ENCODE measurements at places on chromosomes 7 and 10.
A peak's percentile ranks its signal among the peaks of the same experiment; 100 is the strongest.

GRCh38 chr10:28680358-28680752 lies 3.0 kb downstream of the BAMBI start:
- DNase-seq, result no peak

DNA sequence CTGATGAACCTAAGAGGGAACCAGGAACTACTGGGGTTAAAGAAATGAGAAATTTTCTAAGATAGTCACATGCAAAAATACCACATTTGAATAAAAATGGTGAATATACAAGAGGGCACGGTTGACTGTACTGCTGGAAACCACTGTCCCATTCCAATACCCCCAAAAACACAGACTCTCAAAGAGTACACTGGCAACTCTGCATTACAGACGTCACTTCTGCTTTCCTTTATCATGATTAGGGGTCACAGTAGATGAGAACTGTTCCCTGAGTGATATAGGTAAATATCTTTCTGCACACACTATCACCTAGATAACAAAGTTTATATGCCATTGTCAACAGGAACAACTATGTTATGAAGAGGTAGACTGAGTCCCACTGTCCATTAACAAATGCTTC lies 69.5 kb downstream of the RAPGEF5 start:
- DNase-seq, result no peak

GRCh38 chr7:151051108-151051507 lies 2.8 kb downstream of the ASIC3 start:
- no peak for DNase-seq

- no peak for DNase-seq
These were observed 100.4 kb downstream of the WDR37 start for GRCh38 chr10:1156616-1156886.

DNA sequence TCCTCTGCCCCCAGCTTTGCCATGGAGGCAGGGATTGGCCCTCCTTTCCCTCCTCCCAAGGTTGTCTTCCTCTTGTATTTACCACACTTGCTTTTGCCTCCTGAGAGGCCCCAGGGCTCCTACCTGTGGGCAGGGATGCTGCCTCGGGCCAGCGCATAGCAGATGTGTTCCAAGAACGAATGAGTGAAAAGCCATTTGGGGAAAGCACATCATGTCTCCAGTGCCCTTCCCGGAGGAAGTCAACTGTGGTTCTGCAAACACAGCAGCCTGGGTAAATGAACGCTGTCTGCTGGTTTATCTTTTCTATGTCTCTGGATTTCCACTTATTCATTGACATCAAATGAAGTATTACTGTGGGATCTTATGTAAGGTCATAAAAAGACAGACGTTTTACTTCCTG lies 161.7 kb downstream of the FANK1 start:
- no peak for DNase-seq

DNA sequence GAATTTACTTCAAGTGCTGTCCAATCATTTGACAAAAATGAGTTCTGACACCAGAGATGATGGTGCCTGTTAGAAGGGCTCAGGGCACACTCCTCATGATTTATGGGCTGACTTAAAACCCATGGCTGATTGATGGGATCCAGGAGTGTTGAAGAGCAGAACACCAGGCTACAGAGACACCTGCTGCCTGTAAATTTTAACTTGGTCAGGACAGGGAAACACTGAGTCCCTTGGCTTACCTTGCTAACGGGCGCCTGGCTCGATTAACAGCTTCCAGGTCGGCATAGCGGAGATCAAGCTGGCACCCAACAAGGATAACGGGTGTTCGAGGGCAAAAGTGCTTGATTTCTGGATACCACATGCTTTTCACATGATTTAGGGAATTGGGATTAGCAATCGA lies 51.4 kb downstream of the RHOBTB1 start:
- DNase-seq, result no peak

DNA sequence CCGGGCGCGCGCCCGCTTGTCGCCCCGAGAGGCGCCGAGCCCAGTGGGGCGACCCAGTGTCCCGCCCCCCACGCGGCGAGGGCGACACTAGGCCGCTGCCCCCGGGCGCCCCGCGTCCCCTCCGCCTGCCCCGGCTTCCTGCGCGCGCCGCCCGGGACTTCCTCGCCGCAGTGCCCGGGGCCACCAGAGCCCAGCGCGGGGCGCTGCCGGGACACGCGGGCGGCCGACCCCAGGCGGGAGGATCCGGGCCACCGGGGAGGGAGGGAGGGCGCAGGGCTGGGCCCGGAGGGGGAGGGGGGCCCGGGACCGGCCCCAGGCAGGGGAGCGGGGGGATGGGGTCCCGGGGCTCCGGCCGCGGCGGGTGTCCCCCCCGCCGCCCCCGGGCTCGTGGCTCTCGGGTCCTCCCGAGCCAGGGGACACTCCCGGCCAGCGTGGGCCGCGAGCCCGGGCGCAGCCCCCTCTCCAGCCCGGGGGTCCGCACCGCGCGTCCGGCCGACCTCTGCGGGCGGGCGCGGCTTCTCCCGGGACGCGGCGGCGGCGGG lies 435 bp upstream of the PWWP2B start:
- DNase-seq, result peak; percentile 64

- no peak for DNase-seq
These were observed 288.7 kb downstream of the WDR37 start for GRCh38 chr10:1344846-1345245.

DNA sequence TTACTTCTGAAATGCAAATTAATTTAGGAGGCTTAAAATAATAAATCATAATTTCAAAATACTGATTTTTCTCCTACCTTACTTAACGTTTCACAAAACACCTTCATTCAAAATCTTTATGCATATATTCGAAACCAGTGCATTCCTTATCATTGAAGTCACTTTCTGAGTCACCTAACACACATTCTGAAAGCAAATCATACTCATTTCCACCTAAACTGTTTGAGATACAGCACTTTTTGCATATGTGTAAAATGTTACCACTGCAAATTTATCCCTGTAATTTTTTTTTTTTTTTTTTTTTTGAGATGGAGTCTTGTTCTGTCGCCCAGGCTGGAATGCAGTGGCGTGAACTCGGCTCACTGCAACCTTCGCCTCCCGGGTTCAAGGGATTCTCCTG lies 15.7 kb downstream of the PPP3CB start:
- DNase-seq, result no peak

DNA sequence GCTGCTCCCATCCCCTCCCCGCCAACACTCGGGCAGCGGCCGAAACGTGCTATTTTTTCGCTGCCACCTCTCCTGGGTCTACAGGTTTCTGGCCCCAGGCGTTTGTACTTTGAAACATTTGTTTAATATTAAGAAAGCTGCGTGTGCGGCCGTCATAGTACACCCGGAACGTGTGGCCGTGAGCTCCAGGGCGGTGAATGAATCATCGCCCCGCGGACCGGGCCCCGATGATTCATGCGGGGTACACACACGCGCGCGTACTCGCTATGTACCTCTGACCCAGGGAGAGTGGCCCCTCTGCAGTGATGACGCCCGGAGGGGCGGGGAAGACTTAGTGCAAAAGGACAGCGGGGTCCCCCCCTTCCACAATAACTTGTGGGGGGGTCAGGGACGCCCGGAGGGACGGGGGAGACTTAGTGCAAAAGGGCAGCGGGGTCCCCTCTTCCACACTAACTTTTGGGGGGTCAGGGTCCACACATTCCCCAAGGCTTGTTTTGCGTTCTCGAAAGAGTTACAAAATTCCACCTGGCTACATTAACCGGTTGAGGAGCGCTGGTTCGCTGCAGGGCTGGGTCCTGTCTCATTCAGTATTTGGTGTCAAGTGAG lies 56.5 kb upstream of the PCGF5 start:
- DNase-seq, result peak; percentile 46

- DNase-seq, result no peak
These were observed 86.3 kb downstream of the CREB5 start for GRCh38 chr7:28498636-28499035.

GRCh38 chr10:59773088-59773487 lies 19.8 kb upstream of the MRLN start:
- no peak for DNase-seq

GRCh38 chr10:123678376-123678775 lies 12.2 kb downstream of the GPR26 start:
- DNase-seq, result no peak

GRCh38 chr7:30331338-30331737 lies 46.9 kb downstream of the ZNRF2 start:
- no peak for DNase-seq

- DNase-seq, result no peak
These were observed 518.9 kb upstream of the CELF2 start for GRCh38 chr10:10498781-10499180.

All from NCI-H82 (cell line).